ENCODE measurements at places on chromosomes 5 and 9.
A peak's percentile ranks its signal among the peaks of the same experiment; 100 is the strongest.

DNA sequence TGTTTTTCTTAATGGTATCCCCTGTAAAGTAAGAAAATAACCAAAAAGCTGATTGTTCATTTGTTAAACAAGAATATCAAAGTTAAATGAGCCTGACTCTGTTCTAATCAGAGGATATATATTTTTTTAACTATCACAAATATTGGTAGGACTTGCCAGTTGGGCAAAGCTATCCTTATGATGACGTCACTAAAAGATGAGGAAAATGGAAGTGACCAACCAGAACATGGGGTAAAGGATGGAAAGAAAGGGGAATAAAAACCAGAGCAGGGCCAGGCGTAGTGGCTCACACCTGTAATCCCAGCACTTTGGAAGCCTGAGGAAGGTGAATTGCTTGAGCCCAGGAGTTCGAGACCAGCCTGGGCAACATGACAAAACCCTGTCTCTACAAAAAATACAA is 811.6 kb upstream of the DMAC1 start:
- no peak for DNase-seq

DNA sequence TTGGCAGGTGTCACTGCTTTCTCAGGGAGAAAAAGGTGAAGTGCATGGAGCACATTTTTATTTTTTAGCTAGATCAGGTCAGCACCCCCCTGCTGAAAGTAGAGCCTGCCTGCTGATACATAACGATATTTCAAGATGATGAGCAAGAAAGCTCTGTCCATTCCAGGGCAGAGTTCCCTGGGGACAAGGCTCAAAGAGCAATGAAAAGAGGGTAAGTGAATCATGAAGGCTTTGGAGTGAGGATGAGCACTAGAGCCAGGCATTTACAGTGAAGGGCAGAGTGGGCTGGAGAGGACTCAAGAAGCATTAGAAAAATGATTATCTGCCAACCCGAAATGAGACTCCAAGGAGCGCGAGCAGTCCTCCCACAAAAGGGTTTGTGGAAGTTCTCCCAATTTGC is 345.7 kb downstream of the TLE4 start:
- no peak for DNase-seq

DNA sequence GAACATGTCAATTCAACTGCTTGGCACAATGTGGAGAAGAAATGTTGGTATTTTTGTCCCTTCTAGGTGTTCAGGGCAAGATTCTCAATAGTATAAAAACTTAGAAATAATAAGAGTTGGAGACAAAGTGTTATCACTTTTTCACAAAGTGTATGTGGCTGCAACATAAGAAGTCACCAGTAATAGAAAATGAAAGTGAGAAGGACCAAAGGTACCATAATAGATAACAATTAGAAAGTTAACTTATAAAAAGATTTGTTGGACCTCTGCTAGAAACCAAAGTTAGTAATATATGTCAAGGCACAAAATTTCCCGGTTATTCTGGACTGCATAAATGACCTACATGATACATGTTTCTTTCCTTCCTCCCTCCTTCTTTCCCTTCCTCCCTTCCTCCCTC is 1535.3 kb downstream of the EFNA5 start:
- DNase-seq: no peak

GRCh38 chr9:712643-713042 is 128.9 kb upstream of the DMRT1 start:
- DNase-seq: no peak

DNA sequence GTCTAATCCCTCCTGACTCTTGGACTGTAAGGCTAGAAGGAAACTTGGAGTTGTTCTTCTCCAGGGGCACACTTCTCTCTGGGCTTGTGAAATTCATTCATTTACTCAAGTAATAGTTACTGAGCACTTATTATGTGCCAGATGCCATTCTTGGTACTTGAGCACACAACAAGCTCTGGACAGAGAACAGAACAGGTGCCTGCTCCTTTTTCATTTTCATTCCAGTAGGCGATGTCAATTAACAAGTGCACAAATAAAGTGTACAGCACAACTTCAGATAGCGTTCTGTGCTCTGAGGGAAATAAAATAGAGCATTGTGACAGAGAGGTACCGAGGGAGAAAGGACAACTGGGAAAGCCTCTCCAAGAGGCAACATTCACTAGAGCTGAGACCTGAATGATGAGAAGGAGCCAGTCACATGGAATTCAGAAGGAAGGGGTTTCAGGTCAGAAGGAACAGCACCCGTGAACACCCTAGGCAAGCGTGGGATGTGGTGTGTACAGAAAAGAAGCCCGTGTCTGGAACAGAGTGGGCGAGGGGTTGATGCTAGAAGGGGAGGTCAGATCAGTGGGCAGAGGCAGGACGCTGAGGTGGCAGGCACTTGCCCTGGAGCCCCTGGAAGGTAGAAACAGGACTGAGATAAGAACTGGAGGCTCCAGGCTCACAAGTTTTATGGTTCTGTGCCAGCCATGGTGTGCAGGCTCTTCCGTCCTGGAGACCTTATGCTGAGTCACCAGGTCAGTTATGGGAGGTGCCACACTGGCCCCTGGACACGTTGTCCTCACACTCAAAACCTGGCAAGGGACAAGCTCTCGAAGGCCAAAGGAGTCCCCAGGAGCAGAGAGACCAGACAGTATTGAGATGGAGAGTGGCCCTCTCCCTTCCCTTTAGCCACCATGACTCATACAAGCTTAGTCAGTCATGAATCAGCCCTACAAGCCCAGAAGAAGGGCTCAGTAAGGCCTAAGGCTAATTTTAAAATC is 7.2 kb upstream of the ABLIM3 start:
- DNase-seq: no peak

- no peak for DNase-seq
Observed at GRCh38 chr5:83354958-83355357, 116.6 kb upstream of the VCAN start.

DNA sequence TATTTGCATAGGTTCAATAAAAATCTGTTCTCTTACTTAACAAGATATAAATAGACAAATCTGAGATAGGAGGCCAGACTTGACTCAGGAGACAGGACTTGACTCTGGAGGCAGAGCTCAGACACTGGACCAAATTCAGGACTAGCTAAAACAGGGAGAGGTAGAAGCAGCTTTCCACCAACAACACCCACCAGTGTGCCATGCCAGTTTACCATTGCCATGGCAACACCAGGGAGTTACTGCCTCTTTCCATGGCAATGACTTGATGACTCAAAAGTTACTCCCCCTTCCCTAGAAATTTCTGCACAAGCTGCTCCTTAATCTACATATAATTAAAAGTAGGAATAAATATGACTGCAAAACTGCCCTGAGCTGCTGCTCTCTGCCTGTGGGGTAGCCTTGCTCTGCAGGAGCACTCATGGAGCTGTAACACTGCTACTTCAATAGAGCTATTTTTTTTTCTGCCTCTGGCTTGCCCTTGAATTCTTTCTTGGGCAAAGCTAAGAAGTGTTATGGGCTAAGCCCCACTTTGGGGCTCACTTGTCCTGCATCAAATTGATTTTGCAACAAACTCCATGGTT is 473.0 kb downstream of the PLK2 start:
- no peak for DNase-seq

DNA sequence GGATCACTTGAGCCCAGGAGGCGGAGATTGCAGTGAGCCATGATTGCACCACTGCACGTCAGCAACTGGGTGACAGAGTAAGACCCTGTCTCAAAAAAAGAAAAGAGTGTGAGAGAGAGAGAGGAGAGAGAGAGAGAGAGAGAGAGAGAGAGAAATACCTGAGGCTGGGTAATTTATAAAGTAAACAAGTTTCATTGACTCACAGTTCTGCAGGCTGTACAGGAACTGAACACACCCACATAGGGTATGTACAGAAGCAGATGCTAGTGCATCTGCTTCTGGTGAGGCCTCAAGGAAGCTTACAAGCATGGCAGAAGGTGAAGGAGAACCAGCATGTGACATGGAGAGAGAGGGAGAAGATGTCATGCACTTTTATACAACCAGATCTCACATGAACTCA is 46.4 kb upstream of the CHD1 start:
- DNase-seq: no peak

GRCh38 chr9:83451308-83451707 is 86.9 kb downstream of the FRMD3 start:
- DNase-seq: no peak

- DNase-seq: peak; percentile 53
Observed at GRCh38 chr5:128201065-128201926, 117.7 kb downstream of the SLC12A2 start.

- DNase-seq: no peak
Observed at GRCh38 chr5:113367586-113367985, 67.2 kb downstream of the TSSK1B start.

- no peak for DNase-seq
Observed at GRCh38 chr9:86176468-86176867, 77.1 kb upstream of the GOLM1 start.

DNA sequence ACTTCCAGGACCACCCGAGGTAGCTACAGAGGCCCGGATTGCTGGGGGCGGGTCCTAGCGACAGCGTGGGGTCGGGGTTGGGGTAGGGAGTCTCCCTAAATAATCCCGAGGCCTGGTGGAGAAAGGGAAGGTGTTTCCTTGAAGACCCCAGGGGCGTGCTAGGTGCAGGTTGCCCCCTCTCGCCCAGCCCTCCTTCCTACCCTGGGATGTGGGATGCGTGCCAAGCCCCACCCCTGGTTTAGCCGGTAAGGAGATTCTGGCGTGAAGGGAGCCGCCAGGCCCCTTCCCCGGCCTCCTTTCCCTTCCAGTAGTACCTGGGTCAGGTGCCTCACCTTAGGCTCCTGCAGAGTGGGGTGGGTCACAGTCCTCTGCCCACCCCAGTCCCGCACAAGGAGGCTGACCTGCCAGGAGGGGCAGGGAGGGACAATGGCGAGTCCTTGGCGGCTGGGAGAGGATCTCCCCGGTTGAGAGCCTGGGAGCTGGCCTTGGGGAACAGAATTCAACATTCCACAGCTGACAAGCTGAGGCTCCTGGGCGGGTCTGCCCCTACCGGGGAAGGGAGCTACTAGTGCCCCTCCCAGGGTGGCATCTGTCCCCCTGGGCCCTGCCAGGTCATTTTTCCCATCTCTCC is 674 bp downstream of the TSPAN17 start:
- DNase-seq: no peak

All from stimulated activated CD4-positive, alpha-beta T cell treated with anti-CD3 and anti-CD28 coated beads, Interleukin-1b, Interleukin-23, amount 100 ng/mL, for 24 hours (primary cell).